Stimulated activated CD8-positive, alpha-beta memory T cell treated with anti-CD3 and anti-CD28 coated beads, Interleukin-7, amount 100 ng/mL, for 24 hours (primary cell): ENCODE measurements at places on chromosomes 2 and 18.

DNA sequence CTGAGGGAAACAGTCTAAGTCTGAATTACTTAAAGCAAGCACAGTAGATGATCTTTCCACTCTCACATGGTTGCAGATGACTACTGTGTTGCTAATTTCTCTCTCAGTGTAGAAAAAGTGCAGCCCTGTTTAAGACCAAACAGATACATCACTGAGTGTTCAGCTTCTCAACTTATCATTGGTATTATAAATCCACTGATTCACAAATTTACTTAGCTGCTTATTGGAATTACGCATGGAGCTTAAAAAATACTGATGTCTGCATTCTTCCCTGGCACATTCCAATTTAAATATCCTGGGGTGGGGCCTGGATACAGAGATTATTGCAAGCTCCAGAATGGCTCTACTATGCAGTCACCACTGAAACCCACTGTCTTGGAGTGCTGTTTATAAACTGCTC lies 411.2 kb downstream of the RND3 start:
- no peak for DNase-seq

- DNase-seq: no peak
Observed at GRCh38 chr2:29629495-29629894, 291.9 kb downstream of the ALK start.

DNA sequence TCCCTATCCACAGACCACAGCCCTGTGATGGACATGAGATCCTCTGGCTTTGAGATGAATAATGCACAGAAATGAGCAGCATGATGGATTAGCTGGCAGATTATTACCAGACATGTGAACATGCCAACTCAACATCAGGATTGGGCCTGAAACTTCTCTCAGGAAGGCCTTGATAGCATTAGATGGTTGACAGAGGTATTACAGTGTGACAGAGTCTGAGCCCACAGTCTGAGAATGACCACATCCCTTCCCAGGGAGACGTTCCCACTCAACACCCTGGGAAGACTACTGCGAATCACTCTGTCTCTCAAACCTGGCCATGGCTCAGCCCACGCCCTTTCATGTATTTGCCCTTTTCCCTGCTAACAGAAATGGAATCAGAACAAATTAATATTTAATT lies 66.9 kb downstream of the BCL11A start:
- no peak for DNase-seq

GRCh38 chr2:104825124-104825865 lies 28.6 kb upstream of the POU3F3 start:
- DNase-seq: no peak
